ENCODE measurements at places on chromosomes 16 and 17.

- no peak for DNase-seq
Observed at GRCh38 chr16:50763211-50763610, 21.3 kb downstream of the CYLD start.

- peak; percentile 68 for DNase-seq
Observed at GRCh38 chr16:17414421-17414820, 56.3 kb downstream of the XYLT1 start.

DNA sequence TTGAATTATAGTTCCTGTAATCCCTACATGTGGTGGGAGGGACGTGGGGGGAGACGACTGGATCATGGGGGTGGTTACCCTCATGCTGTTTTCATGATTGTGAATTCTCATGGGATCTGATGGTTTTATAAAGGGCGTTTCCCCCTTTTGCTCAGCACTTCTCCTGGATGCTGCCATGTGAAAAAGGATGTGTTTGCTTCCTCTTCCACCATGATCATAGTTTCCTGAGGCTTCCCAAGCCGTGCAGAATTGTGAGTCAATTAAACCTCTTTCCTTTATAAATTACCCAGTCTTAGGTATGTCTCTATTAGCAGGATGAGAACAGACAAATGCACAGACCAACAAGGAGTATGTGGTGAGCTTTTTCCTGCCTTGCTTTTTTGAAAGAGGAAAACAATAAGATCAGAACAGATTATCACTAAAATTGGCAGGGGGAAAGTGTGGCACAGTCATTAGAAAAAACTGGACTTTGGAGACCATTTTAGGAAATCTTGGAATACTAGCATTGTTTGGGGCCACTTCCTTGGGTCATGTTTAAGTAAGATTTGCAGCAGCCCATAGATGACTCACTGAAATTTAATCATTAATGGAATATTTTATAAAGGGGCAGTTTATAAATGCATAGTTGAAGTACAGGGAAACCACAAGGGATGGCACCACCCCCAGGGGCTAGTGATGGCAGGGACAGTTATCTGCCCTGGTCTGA lies 352.8 kb downstream of the CDH13 start:
- DNase-seq: no peak

GRCh38 chr16:88775825-88776224 lies 9.2 kb downstream of the PIEZO1 start:
- no peak for DNase-seq

DNA sequence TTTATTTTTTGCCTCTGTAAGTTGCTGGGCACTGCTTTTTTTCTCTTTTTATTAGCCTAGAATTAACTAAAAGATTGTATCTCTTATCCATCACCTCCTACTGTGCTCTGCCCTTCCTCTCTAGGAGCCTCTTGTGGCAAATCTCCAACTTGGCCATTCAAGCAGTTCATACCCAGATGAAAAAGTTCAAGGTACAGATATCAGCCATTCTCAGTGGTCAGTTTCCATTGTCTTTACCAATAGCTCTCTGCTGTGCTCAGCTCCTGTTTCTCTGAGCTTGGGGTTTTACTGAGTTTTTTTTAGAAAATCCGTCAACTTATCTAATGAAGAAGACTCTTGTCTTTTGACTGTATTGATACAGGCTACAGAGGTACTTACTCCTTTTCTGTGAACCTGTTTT lies 15.6 kb downstream of the MOSMO start:
- DNase-seq: no peak

DNA sequence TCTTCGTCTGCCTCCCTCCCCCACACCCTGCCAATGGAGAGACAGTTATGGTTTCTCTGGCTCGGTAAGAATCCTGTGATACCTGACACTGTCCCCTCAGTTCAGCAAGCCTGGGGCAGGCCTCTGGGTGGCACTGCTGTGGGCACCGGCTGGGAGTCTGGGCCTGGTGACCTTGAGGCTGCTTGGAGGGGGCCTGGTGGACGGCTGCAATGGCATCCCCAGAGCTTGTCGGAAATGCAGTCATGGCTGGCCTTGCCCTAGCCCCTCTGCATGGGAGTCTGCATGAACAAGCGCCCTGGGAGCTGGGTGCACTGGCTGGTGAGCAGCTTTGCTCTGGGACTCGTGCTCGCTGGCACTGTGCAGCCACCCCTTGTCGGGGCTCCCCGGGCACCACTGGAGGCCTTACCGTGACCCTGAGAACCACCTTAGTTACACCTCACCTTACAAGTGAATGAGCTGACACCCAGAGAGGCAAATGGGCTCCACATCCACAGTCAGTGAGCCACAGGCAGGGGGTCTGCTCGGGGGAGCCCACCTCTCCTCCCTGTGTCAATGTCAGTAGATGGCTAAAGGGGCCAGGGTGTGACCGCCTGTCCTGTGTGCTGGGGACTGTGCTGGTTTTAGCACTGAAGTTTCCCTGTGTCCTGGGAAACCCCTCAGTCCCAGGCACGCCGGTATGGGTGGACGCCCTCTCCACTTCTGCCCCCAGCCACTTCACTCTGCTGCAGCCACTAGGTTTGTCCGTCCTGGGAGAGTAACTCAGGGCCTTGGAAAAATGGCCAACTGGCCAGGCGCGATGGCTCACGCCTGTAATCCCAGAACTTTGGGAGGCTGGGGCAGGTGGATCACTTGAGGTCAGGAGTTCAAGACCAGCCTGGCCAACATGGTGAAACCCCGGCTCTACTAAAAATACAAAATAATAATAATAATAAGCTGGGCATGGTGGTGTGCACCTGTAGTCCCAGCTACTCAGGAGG lies 1.4 kb downstream of the LGALS3BP start:
- no peak for DNase-seq

- no peak for DNase-seq
Observed at GRCh38 chr16:69861292-69862030, 89.7 kb upstream of the CLEC18A start.

- peak; percentile 88 for DNase-seq
Observed at GRCh38 chr17:58335779-58336455, 7.3 kb upstream of the TSPOAP1 start.

DNA sequence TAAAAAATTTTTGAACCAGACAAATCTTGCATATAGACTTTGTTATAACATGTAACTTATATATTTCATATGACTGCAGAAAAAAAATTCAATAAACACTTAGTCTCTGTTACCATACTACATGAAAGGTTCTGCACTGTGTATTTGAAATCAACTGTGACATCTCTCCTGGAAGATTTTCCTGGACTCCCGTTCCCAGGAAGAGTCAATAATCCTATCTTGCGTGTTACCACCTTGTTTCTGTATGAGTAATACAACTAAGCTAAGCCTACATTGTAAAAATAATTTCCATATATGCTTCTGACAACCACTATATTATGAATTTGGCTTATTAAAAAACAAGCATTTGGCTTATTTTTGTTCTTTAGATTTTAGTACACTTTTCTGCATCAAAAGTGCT lies 665.6 kb upstream of the SOX9 start:
- no peak for DNase-seq

DNA sequence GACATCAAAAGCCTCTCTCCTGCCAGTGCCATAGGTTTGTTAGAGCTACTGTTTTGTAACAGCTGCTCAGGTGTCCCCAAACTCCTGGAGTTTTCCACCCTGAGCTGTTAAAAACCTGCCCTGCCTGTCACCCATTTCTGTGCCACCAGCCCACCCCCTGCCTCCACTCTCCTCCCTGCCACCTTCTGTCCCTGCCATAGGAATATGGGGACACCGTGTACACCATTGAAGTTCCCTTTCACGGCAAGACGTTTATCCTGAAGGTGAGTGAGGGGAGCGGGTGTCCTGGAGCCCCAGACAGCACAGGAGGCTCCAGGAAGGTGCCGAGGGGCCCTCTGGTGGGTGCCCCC lies 5.2 kb upstream of the TCAP start:
- DNase-seq: no peak

DNA sequence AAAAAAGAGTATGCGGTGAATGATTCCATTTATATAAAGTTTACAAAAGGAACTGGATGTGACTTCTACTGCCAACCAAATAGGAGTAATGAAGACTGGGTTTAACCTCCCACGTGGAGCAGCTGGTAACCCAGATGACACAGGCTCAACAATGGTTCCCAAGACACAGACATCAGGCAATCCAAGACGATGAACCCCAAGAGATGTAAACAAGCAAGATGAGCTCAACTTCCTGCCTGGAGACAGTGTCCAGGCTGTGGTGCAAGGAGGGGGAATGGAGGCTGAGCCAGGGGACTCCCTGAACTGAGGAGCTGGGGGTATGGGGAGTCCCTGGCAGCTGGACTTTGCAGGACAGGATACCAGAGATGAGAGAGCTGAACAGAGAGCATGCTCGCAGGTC lies 104.7 kb downstream of the LITAF start:
- no peak for DNase-seq

DNA sequence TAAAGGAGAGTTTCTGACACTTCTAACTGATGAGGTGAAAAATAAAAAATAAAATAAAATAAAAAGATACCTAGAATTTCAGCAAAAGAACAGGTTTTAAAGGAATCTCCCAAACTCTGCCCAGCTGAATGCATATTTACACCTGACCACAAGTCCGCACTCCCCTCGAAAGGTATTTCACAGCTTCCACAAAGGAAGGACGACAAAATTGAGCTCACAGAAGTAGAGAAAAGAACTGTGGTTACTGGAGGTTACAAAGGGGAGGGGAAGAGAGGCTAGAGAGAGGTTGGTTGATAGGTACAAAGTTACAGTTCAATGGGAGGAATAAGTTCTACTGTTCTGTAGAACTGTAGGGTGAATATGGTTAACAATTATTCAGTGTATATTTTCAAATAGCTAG lies 5.0 kb downstream of the LITAF start:
- DNase-seq: no peak

GRCh38 chr17:4220655-4221054 lies 43.1 kb downstream of the ANKFY1 start:
- no peak for DNase-seq

DNA sequence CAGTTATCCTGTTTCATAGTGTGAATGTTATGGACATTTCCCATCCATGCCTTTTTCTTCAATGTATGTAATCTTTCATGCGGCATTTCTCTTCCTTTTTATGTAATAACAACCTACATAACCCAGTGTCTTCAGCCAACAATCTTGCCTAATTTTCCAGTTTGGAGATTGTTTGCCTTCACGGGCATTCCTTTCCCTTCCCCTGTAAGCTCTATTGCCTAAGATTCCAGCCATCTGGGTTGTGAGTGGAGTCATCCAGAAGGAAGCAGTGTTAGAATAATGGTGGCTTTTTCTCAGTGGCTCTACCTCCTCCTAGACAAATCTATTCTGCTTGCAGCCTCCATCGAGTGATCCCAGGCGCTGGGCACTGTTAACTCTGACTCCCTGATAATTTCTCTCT lies 22.3 kb downstream of the SYCE1L start:
- no peak for DNase-seq

- no peak for DNase-seq
Observed at GRCh38 chr17:75814900-75815373, 29.3 kb downstream of the UNC13D start.

Measured in activated effector memory CD4-positive, alpha-beta T cell treated with anti-CD3 and anti-CD28 coated beads, Interleukin-2, amount 50 U/mL, for 16 hours (primary cell).